Caki2 (cell line): ENCODE measurements at places on chromosomes 1 and 21.

DNA sequence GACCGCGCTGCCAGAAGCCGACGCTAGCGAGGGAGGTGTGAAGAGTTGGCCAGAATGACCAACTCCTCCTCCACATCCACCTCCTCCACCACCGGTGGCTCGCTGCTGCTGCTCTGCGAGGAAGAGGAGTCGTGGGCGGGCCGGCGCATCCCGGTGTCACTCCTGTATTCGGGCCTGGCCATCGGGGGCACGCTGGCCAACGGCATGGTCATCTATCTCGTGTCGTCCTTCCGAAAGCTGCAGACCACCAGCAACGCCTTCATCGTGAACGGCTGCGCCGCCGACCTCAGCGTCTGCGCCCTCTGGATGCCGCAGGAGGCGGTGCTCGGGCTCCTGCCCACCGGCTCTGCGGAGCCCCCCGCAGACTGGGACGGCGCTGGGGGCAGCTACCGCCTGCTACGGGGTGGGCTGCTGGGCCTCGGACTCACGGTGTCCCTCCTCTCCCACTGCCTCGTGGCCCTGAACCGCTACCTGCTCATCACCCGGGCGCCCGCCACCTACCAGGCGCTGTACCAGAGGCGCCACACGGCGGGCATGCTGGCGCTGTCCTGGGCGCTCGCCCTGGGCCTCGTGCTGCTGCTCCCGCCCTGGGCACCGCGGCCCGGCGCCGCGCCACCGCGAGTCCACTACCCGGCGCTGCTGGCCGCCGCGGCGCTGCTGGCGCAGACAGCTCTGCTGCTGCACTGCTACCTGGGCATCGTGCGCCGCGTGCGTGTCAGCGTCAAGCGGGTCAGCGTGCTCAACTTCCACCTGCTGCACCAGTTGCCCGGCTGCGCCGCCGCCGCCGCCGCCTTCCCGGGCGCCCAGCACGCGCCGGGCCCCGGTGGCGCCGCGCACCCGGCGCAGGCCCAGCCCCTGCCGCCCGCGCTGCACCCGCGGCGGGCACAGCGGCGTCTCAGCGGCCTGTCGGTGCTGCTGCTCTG is 1.2 kb downstream of the GPR88 start:
- DNase-seq = peak; percentile 52

DNA sequence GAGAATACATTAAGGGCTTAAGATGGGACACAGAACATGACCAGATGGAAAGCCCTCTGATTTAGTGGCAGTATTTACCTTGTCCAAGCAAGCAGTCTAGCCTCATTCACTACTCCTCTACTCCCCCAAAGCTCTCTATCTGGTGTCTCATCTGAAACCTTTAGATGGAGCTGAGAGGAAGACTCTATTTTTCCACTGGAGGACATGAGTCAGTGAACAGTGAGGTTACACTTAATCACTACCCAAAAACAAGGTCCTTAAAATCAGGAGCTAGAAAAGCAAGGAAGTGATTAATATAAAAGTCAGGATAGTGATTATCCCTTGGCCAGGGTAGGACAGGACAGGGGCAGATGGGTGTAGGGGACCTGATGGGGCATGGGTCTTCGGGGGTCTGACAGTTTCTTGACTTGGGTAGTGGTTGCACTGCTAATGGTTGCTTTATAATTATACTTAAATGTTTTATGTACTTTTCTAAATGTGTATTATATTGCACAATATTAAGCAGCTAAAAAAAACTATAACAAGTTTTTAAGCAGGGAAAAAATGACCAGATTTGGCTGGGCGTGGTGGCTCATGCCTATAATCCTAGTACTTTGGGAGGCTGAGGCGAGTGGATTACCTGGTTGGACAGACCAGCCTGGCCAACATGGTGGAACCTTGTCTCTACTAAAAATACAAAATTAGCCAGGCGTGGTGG is 3.0 kb downstream of the PTPN22 start:
- DNase-seq = no peak

DNA sequence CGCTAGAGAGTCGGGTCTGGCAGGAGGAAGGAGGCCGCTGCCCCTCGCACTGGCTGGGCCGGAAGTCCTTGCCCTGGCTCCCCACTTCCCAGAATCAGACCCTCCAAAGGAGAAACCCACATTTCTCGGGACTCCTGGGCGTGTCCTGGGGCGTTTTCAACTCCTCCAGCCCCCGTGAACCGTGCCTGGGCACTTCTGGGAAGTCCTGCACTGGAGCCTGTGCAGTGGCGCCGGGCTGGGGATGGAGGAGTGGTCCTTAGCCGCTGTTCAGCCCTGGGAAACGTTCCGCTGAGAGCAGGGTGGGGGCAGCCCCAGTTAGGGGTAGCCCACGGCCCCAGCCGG is 3.0 kb downstream of the IGSF21 start:
- no peak for DNase-seq

DNA sequence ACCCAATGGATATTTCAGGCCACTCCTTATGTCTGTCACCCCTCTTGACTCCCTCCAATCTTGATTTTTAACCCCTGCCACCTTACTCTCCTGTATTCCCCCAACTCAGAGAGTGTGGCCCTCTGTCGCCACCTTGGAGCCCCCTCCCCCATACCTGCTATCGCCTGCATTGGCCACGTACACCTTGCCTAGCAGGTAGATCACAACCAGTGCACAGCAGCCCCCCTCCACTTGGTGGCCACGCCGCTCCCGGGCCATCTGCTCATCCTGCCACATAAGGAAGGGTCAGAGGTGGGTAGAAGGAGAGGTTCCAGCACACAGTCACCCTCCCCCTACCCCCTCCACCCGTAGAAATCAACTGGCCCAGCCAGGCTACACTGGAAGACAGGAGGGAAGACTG is 2.9 kb downstream of the PPM1J start:
- DNase-seq = no peak

- DNase-seq = no peak
These were observed 17.5 kb downstream of the FBXO42 start for GRCh38 chr1:16334655-16335340.

DNA sequence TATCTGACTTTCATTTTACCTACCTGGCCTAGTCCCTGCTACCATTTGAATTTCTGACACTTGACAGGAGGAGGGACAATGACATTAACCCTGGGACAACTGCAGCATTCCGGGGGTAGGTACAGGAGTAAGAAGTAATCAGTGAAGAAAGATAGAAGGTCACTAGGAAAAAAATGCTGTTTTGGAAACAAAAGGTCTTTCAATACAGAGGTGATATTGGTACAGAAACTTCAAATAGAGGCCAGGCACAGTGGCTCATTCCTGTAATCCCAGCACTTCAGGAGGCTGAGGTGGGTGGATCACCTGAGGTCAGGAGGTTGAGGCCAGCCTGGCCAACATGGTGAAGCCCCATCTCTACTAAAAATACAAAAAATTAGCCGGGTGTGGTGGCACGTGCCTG is 68.4 kb downstream of the SELENOF start:
- no peak for DNase-seq

DNA sequence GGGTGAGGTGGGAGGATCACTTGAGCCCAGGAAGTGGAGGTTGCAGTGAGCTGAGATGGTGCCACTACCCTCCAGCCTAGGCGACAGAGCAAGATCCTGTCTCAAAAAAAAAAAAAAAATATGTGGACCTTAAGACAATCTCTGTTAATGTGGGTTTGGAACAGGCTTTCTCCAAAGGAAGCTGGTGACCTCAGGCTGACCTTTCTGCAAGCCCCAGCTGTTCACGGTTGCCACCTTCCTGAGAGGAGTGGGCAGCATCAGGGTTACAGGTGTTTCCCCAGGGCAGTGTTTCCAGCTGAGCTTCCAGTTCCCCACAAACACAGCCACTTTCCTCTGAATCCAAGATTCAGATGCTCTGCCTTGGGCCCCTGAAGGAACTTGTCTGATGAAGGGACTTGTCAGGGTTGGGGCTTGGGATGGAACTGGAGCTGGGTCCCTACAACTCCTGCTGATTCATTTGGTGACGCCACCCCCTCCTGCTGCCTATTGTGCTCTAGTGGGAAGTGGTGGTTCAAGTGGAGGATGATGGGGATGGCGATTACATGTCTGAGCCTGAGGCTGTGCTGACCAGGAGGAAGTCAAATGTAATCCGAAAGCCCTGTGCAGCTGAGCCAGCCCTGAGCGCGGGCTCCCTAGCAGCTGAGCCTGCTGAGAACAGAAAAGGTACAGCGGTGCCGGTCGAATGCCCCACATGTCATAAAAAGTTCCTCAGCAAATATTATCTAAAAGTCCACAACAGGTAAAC is 1.9 kb downstream of the ZBTB48 start:
- DNase-seq = no peak

GRCh38 chr1:78146205-78146771 is 100.5 kb downstream of the GIPC2 start:
- DNase-seq = no peak

- DNase-seq = peak; percentile 54
These were observed 18.1 kb upstream of the PGD start for GRCh38 chr1:10380594-10381275.

- DNase-seq = no peak
These were observed 745 bp downstream of the RCSD1 start for GRCh38 chr1:167630568-167631385.

- DNase-seq = peak; percentile 32
These were observed 6.6 kb downstream of the SPATA21 start for GRCh38 chr1:16430606-16431005.

DNA sequence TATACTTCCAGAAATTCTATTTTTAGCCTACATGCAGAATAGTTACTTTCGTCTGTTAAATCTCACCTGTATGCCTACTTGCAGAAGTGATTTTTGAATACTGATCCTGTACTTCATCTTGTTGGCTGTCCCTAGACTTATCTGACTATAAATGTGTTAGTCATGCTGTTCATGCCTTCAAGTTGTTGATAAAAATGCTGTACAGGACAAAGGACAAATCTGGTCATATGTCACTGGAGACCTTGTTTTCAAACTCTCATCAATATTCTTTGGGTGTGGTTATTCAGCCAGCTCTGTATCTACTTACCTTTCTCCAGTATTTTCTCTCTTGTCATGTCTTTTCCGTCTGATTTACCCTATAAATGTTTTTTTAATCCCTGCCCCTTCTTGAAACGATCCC is 132.9 kb downstream of the RNF220 start:
- no peak for DNase-seq

DNA sequence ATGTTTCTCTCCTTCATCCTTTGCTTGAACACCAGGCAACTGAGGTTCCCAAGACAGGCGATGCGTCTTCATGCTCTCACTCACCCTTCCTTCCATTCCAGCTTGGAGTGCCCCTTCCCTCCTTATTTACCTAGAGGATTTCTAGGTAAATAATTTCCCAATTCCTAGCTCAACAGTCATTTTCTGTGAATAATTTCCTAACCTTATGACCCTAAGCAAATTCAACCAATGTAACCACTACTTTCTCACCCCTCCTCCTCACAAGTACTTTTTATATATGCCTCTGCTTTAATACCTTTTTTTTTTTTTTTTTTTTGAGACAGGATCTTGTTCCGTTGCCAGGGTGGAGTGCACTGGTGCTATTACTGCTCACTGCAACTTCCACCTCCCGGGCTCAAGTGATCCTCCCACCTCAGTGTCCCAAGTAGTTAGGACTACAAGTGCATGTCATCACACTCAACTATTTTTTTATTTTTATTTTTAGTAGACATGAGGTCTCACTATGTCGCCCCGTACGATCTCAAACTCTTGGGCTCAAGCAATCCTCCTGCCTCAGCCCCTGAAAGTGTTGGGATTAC is 86.7 kb downstream of the USP24 start:
- peak; percentile 94 for DNase-seq

- DNase-seq = no peak
These were observed 1197.0 kb downstream of the AMY1C start for GRCh38 chr1:104946558-104947210.

- no peak for DNase-seq
These were observed 22.9 kb upstream of the VPS13D start for GRCh38 chr1:12206792-12207424.

DNA sequence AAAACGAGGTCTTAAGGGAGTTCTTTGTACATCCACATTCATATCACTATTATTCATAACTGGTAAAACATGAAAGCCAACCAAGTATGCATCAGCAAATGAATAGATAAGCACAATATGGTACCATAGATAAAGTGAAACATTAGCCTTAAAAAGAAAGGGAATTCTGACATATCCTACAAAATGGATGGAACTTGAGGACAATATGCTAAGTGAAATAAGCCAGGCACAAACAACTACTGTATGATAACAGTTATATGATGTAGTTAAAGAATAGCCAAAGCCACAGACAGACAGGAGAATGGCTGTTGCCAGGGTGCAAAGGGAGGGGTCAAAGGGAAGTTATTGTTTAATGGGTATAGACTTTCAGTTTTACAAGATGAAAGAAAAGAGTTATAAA is 148.9 kb downstream of the EIF4G3 start:
- DNase-seq = no peak

GRCh38 chr1:50342525-50342924 is 80.7 kb downstream of the DMRTA2 start:
- no peak for DNase-seq

DNA sequence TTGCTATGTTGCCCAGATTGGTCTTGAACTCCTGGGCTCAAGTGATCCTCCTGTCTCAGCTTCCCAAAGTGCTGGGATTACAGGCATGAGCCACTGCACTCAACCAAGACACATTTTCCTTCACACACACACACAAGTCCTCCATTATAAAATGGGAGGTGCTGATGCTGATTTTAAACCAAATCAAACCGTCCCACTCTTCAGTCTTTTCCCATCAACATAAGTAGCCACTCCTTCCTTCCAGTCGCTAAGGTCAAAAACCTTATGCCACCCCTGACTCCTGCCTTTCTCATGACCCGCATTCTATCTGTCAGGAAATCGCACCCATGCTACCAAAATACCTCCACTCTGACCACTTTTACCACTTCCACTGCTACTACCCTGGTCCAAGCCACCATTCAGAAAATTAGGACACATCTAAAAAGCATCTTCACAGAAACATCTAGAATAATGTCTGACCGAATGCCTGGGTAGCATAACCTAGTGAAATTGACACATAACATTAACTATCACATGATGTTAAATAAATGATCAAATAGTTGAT is 28.0 kb upstream of the IFNGR2 start:
- DNase-seq = no peak

DNA sequence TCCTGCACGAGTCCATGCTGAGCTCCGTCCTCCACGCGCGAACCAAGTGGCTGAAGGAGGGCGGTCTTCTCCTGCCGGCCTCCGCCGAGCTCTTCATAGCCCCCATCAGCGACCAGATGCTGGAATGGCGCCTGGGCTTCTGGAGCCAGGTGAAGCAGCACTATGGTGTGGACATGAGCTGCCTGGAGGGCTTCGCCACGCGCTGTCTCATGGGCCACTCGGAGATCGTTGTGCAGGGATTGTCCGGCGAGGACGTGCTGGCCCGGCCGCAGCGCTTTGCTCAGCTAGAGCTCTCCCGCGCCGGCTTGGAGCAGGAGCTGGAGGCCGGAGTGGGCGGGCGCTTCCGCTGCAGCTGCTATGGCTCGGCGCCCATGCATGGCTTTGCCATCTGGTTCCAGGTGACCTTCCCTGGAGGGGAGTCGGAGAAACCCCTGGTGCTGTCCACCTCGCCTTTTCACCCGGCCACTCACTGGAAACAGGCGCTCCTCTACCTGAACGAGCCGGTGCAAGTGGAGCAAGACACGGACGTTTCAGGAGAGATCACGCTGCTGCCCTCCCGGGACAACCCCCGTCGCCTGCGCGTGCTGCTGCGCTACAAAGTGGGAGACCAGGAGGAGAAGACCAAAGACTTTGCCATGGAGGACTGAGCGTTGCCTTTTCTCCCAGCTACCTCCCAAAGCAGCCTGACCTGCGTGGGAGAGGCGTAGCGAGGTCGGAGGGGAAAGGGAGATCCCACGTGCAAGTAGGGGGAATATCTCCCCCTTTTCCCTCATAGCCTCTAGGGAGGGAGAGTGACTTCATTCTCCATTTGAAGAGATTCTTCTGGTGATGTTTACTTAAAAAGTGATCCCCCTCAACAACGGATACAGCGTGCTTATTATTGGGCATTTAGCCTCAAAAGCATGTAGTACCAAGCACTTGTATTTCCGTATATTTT is 991 bp downstream of the PRMT6 start:
- peak; percentile 69 for DNase-seq

GRCh38 chr1:237482777-237483176 is 407.9 kb downstream of the ZP4 start:
- DNase-seq = no peak
